ENCODE measurements at places on chromosomes 11 and 22. TPM values are rescaled to one million over a fixed set of nuclear protein-coding genes. Genes with fewer than 3 reads are reported as not detected.

The VWCE gene
- total RNA-seq, result 5.5 TPM

The PPFIBP2 gene
- total RNA-seq, result 5.8 TPM

The TIMM8B gene
- total RNA-seq, result 52.0 TPM

The LMO2 gene
- total RNA-seq, result not detected

The SLC25A18 gene
- not detected for total RNA-seq

The TPBGL gene
- 0.17 TPM for total RNA-seq

The DUSP8 gene
- total RNA-seq, result 1.3 TPM

The SCN4B gene
- total RNA-seq, result 0.17 TPM

The COMT gene
- 94.3 TPM for total RNA-seq

The GAB4 gene
- not detected for total RNA-seq

The SYT13 gene
- not detected for total RNA-seq

The ESAM gene
- total RNA-seq, result 0.41 TPM

The FGF4 gene
- not detected for total RNA-seq

The ANGPTL5 gene
- not detected for total RNA-seq

The CDC45 gene
- 61.0 TPM for total RNA-seq

The SMIM35 gene
- 0.49 TPM for total RNA-seq

The CENPM gene
- total RNA-seq, result 53.5 TPM

The KRTAP5-7 gene
- total RNA-seq, result not detected

The FREY1 gene
- total RNA-seq, result 2.7 TPM

The GPR83 gene
- total RNA-seq, result 0.10 TPM

The FOLR3 gene
- total RNA-seq, result not detected

The ZNRF3 gene
- 0.64 TPM for total RNA-seq

The USP35 gene
- total RNA-seq, result 19.3 TPM

The YIF1A gene
- total RNA-seq, result 72.6 TPM

The MAP6 gene
- total RNA-seq, result 8.4 TPM

The ARHGAP8 gene
- total RNA-seq, result 0.44 TPM

The ARHGEF17 gene
- total RNA-seq, result not detected

The OR8D1 gene
- total RNA-seq, result not detected
